ENCODE measurements at places on chromosomes 2 and 18.

DNA sequence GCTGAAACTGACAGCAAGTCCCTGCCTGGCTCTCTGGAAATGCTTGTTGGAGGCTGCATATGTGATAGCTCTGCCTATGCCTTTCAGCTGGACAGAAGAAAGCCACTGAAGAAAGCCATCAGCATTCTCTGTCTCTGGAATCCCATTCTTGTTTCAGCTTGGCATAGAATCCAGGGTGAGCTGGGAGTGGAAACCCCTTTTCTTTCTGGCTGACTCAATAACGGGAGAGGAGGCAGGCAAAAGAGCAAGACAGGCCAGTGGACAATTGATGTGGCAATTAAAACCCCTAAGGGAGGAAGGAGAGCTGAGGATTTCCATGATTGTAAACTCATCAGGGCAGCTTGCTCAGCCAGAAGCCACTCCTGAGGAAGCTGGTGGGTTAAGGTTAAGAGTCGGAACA is 208.1 kb downstream of the CLIP4 start:
- DNase-seq: no peak

- DNase-seq: no peak
Observed at GRCh38 chr2:96879545-96880040, 9.7 kb upstream of the SEMA4C start.

DNA sequence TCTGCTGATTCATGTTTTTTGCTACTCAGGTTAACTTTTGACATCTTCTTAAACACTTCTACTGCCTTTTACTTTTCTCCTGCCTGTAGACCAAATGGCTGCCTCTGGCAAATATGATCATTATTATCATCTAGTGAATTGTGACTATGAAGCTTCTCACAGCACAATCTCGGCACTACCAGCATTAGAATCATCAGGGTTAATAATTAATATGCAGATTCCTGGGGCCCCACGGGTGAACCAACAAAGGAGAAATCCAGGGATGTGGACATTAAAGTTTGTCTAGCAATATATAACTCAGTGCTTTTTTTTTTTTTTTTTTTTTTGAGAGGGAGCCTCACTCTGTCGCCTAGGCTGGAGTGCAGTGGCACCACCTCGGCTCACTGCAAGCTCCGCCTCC is 136.1 kb downstream of the SPOPL start:
- no peak for DNase-seq

GRCh38 chr2:9264301-9264700 is 57.7 kb downstream of the ASAP2 start:
- DNase-seq: no peak

All from AG09309 (cell line).